Stimulated activated CD8-positive, alpha-beta memory T cell treated with anti-CD3 and anti-CD28 coated beads, Interleukin-4, amount 100 ng/mL, for 1 hour (primary cell): ENCODE measurements at places on chromosomes 4 and X.

DNA sequence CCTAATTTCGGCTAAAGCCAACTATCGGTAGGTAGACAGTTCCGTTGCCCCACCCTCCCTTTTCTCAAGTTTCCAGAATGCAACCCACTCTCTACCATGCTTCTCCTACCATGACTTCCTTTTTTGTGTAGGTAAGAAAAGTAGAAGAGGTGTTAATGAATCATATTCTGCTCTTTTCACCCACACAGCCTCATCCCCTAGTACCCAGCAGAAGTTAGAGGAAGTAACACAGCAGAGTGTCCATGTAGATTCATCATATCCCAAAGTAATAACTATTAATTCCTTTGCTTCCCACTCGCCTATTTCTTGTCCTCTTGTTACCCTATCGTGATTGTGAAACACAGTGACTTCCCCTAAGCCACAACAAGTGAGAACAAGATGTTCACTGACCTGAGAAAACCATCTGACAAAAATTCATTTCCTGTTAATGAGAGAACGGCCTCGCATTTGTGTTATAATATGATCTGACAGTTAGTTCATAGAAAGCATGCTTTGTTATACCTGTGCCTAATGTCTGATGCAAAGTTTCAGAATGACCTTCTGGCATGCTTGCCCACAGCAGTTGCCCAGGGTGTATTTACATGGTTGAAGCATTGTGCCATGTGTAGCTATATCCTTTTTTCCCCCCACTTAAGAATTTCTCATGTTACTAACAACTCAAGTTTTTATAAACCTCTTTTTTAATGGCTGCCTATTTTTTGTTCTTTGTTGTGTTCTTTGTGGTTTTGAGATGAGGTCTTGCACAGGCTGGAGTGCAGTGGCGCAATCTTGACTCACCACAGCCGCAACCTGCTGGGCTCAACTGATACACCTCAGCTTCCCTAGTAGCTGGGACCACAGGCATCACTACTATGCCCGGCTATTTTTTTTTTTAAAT lies 185.6 kb downstream of the RAP1GDS1 start:
- DNase-seq, result no peak

DNA sequence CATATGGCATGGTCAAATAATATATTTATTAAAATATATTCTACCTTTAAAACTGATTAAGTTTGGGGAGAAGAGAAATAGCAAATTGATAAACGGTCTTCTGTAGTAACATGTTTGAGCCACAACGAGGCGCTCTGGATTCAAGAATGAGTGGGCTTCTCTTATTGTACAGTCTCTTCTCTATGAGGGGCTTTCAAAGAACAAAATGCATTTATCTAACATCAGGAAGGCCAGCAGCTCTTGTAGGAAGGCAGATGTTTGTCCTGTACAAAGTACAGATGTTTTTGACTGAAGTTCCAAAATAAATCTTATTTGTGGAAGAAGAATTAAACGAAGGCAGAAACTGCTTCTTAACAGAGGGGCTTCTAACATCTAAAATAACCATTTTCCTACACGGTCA lies 153.6 kb downstream of the RASL11B start:
- DNase-seq, result no peak

DNA sequence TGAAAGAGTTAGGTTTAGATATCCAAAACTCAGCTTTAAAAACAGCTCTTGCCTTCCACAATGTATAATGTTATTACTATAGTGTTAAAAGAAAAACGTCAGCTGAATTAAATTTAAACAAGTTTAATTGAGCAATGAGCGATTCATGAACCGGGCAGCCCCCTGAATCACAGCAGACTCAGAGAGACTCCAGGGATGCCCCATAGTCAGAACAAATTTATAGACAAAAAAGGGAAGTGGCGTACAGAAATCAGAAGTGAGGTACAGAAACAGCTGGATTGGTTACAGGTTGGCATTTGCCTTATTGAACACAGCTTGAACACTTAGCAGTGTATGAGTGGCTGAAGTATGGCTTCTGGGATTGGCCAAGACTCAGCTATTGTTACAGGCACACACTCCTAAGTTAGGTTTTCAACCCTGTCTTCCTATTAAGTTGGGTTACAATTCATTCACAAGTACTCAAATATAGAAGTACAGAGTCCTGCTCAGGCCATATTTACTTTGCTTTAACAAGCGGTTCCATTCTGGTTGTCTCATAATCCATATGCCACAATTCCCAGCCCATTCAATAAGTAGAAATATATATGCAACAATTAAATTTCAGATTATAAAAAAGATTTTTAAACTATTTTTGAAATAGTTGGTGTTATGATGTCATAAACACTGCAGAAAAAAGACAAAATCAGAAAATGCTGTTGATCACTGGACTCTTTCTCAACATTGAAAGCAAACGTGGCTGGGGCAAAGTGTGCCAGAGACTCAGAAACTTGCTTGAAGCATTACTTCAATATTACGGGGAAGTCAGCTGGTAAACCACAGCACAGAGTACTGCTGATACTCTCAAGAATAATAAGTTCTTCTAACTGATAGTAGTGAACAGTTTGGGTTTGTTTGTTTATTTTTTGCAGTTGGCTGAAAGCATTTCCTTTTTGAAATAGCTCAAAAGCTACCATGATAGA lies 459.7 kb downstream of the RAB28 start:
- DNase-seq, result no peak

DNA sequence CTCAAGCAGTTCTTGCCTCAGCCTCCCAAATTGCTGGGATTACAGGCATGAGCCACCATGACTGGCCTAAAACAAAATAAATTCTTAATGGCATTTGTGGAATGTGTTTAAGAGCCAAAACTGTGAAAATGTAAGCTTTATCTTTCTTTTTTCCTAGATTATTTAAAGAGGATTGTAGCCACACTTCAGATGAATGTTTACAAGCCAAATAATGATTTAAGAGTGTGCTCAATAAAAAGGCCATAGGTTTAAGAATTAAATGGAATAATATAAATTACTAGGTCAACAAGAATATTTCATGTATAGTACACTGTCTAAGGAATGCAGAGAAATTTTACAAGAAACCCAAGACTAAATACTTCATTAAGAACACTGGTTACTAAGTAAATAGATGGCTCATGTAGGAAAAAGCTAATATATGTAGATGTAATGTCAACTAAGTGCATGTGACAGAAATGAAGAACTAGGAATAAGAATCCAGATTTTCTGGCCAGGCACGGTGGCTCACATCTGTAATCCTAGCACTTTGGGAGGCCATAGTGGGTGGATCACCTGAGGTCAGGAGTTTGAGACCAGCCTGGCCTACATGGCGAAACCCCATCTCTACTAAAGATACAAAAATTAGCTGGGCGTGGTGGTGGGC lies 21.3 kb upstream of the UGDH start:
- DNase-seq, result no peak

GRCh38 chr4:120672558-120673147 lies 249.9 kb downstream of the PRDM5 start:
- DNase-seq, result no peak

DNA sequence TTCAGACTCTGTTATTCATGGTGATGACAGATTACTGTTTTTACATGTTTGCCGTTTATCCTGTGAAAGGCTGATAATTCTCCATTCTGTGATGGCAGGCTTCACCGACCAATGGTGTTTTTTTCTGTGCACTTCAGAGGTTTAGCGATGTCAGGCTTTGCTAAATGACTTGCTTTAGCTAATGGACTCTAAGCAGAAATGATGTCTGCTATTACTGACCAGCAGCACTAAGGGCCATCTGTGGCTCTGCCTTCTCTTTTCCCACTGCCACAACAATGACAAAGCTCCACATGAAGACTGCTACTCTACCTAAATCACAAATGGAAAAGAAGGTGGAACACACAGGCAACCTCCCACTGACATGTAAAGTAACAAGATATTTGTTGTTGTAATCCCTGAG lies 68.4 kb upstream of the ALB start:
- DNase-seq, result no peak

- DNase-seq, result no peak
Observed at GRCh38 chrX:56385336-56385735, 153.2 kb downstream of the KLF8 start.

DNA sequence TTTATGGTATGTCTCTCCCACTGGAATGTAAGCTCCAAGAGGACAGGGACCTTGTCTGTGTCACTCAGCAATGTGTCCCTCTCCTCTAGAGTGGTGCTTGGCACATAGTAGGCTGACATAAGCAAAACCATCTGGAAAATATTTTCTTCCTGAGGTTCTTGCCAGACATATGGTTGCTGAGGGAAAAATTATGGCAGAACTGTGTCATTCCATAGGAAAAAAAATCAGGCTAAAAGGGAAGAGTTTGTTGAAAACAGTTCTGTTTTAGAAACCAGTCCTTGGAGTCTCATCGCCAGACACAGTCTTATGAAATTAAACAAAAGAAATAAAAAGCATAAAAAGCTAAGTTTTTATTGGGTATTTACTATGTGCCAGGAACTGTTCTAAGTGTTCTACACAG lies 60.9 kb downstream of the RTL9 start:
- no peak for DNase-seq
